Stimulated activated CD8-positive, alpha-beta memory T cell treated with anti-CD3 and anti-CD28 coated beads, Interleukin-4, amount 100 ng/mL, for 1 hour (primary cell): ENCODE measurements at places on chromosomes 6 and 20.

DNA sequence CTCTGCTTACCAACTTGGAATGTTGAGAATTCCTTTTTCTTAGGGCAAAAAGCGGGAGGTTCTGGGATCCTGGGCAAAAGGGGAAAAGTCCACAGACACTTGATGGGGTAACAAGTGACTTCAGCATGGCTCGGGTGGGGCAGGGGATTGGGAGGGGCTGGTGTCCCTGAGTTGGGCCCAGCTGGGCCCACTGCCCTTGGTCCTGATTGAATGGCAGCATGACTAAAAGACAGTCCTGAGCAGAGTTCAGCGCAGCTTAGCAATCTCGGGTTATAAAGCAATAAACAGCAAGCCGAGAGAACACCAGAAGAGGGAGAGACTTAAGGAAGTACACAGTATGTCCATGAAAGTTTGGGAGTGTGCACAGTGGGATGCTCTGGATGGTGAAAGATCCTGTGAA, 5.6 kb downstream of the PPP2R5D start:
- DNase-seq = no peak

DNA sequence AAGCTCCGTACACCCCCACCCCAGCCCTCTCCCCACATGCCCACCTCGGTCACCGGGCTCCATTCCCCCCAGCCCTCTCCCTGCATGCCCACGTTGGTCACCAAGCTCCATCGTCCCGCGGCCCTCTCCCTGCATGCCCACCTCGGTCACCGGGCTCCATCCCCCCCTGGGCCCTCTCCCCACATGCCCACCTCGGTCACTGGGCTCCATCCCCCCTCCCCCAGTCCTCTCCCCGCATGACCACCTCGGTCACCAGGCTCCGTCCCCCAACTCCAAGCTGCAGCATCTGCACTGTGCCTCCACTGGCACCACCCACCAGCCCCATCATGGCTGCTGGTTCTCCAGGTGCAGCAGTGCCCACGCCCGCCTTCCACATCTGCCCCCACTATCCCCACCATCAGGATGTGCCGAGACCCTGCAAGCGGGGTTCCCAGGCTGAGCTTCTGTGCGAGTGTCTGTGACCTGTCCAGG, 16.8 kb downstream of the TAF4 start:
- DNase-seq = no peak

GRCh38 chr6:38248500-38249234, 391.1 kb downstream of the BTBD9 start:
- no peak for DNase-seq

DNA sequence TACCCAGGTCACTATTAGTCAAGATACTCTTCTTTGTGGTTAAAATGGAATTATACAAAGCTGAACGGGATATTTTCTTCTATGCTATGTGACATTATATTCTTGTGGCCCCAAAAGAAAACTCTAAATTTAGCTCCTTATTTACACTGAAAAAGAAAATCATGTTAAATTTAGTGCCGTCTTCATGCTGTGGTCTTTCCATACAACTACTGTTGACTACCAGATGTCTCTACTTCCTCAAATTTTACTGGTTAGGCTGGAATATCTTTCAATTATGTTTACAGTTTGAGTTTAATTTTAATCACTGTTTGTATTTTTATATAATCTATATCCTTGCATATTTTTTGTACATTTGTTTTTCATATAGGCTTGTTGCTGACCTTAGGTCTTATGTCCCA, 95.6 kb upstream of the FOXO3 start:
- DNase-seq = no peak

- DNase-seq = no peak
Measured at GRCh38 chr6:116446399-116446798, 14.8 kb upstream of the CALHM6 start.

- no peak for DNase-seq
Measured at GRCh38 chr6:52697903-52698302, 27.0 kb downstream of the TMEM14A start.

DNA sequence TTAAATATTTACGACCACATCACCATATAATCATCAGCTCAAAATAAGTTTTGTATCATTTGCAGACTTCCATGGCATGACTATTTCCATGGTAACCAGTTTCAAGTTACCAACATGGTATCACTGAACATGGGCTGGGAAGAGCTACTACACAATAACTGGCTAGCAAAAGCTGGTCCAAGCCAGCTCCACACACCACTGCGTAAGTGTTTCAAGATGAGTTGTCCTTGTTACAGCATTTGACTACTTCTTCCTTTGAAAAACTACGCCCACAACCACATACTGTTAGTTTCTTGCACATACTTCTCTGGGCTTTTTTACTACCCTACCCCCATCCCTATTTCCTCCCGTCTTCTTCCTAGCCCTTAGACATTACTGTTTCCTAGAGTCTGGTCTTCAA, 8.5 kb downstream of the CD164 start:
- DNase-seq = no peak

GRCh38 chr20:44309763-44310663, 989 bp downstream of the FITM2 start:
- DNase-seq = no peak

DNA sequence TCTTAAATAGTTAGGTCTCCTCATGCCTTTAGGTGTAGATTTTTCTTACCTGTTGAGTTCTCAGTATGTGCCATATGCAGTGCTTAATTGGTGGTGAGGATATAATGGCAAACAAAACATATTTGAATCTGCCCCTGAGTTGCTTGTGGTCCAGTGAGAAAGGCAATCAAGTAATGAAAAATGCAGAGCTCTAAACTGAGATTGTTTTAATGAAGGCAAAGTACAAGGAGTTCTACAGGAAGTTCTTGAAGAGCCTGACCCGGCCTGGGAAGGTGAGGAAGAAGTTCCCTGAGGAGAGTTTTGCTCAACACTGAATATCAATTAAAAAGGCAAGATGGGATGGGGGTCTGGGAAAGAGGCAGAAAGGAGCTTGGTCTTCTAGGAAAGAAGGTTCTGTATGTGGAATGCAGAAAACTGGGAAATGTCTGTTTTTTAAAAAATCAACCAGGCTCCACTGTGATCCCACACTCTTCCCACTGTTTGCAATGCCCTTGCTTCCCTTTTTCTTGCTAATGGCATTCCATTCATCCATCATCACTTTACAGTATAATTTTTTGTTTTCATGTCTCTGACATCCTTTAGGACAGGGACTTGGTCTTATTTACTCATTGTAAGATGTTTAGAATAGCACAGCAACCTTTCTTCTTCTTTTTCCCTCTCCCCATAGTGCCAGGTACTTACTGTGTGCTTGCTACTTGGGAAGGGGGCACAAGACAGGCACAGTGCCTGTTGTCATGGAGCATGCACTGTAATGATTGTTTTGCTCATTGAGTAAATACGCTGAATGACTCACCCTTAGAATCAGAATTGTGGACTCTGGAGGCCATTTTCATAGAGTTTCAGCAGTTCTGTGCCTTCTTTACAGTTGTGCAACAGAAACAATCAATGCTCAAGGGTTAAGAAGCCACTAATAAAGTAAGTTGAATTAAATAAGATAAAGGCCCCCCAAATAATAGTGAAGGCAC, 64.3 kb downstream of the ANKS1A start:
- no peak for DNase-seq

DNA sequence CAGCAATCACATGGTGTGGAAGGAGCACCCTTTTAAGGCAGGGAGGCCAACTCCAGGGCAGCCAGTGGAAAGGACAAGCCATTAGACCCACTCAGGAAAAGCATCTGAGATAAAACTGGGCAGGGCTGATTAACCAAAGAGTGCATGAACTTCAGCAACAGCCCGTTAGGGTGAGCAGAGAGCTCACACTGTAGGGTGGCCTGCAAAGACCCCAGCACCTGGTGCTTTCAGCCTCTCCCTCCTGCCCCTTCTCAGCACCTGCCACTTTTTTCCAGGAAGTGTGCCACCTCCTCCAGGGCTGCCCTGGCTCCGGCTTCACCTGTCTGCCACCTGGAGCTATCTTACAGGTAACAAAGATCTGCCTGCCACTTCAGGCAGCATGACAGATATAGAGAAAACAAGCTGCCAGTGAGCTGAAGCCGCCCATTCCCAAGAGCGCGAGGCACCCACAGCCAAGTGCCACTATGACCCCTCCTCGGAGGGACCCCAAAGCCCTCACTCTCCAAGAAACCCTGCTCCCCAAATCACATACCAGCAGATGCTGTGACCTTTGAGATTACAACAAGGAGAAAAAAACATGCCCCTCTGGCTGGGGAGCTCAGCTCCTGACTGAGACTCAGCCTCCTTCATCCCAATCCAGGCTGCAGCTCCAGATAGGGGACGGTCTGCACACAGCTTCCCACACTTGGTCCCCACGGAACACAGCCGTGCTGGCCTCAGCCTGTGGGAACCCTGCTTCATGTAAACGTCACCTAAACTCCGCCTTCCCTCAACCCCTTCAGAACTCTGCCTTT, 71.2 kb downstream of the ABHD12 start:
- no peak for DNase-seq

- no peak for DNase-seq
Measured at GRCh38 chr6:1962201-1962600, 283.2 kb downstream of the GMDS start.

- peak; percentile 60 for DNase-seq
Measured at GRCh38 chr6:137811121-137811915, 55.7 kb upstream of the TNFAIP3 start.

- DNase-seq = no peak
Measured at GRCh38 chr20:34560141-34560523, 1.6 kb downstream of the MAP1LC3A start.

DNA sequence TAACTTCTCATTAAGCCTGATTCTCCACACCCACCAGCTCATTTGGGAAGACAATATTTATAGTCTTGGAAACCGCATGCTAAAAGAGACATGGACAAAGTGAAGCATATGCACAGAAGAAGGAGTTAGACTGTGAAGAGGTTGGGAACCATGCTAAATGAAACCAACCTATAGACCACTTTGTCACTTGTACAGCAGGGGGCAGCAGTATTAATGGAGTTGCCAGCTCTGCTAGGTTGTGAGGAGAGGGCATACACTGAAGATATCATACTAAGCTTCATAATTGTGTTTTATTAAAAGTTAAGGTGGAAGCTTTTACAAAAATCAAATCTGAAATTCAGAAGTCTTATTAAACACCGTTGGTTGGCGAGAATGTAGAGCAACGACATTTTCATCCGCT, 38.3 kb upstream of the HMGCLL1 start:
- no peak for DNase-seq

- DNase-seq = no peak
Measured at GRCh38 chr6:159036673-159037072, 8.1 kb downstream of the TAGAP start.

DNA sequence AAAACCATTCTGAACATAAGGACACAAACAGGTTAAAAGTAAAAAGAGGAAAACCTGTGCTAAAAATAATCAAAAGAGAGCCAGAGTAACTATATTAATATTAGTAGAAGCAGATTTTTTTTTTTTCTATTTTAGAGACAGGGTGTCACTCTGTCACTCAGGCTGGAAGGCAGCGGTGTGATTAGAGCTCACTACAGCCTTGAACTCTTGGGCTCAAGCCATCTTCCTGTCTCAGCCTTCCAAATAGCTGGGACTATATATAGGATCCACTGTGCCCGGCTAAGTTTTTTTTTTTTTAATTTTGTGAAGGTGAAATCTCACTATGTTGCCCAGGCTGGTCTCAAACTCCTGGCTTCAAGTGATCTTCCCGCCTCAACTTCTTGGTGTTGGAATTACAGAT, 33.4 kb upstream of the PLN start:
- no peak for DNase-seq

GRCh38 chr6:50213146-50213545, 163.4 kb upstream of the DEFB112 start:
- DNase-seq = no peak

- no peak for DNase-seq
Measured at GRCh38 chr6:89954721-89955148, 60.5 kb downstream of the GJA10 start.

GRCh38 chr6:9404351-9405146, 969.2 kb upstream of the SLC35B3 start:
- no peak for DNase-seq

- no peak for DNase-seq
Measured at GRCh38 chr6:19715167-19715551, 122.0 kb upstream of the ID4 start.

- no peak for DNase-seq
Measured at GRCh38 chr6:139981768-139982181, 607.3 kb upstream of the CITED2 start.

GRCh38 chr6:18360188-18360587, 27.0 kb upstream of the RNF144B start:
- DNase-seq = no peak

GRCh38 chr6:33950472-33950881, 146.7 kb upstream of the MLN start:
- no peak for DNase-seq

DNA sequence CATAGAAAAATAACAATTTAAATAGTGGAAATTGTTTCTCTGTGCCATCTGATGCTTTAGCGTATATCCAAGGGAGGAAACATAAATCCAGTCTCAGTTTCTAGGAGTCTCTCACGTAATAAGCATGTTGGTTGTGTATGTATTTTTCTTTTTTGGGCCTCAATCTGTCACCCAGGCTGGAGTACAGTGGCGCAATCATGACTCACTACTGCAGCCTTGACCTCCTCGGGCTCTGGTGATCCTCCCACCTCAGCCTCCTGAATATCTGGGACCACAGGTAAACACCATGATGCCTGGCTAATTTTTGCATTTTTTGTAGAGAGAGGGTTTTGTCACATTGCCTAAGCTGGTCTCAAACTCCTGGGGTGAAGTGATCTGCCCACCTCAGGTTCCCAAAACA, 78.6 kb upstream of the PLN start:
- no peak for DNase-seq

GRCh38 chr6:2237001-2237400, 8.4 kb downstream of the GMDS start:
- DNase-seq = no peak

DNA sequence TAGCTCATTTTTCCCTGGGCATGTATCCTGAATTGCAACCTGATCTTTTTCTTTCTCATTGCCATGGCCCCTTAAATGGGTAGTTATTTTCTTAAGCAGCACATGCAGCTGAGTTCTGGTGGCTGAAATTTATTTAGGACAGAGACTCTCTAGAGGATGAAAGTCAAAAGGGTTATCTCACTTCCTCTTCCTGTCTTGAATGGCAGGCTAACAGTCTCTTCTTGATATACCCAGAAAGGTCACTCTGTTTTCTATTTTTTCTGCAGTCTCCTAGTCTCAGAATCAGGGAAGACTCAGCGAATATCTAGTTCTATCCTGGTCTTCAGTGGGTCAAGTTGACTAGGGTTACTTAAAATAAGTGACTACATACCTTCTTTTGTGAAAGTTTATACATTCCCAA, 243.3 kb downstream of the EPHA7 start:
- DNase-seq = no peak

DNA sequence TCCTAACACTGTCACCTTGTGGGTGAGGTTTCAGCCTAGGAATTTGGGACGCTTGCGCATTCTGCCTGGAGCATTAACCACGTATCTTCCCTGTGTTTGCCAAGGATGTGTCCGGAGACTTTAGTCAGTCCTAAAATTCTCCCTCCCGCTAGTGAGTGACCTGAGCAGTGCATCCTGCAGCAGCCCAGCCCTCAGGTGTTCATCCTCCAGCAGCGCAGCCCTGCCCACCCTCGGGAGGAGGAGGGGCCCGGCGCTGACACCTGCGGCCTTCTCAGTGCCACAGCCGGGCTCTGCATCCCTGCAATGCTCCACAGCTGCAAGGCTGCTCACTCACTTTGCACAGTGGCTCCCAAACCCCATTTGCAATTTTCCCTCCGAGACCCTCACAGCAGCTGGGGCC, 79.5 kb downstream of the ERMARD start:
- no peak for DNase-seq
